NCI-H187 treated with DMSO at 0.1 percent for 48 hours (cell line): ENCODE measurements at places on chromosomes 6 and 20.

DNA sequence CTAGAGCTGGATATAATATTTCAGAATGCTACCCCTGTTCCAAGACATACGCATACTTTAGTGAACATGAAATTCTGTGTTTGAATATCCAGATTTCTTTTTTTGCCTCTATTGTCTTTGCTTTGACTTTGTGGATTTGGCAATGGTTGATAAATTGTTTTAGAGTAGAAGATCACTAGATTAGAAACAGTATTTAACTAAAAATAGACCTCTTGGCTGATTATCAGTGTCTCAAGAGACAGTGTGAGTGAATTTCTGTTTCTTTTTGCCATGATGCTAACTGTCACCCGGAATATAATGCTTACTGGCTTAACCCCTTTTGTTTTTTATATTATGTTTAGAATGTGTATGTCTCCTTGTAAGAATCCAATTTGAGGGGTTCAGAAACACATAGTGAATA lies 102.5 kb downstream of the PLCB1 start:
- no peak for DNase-seq

DNA sequence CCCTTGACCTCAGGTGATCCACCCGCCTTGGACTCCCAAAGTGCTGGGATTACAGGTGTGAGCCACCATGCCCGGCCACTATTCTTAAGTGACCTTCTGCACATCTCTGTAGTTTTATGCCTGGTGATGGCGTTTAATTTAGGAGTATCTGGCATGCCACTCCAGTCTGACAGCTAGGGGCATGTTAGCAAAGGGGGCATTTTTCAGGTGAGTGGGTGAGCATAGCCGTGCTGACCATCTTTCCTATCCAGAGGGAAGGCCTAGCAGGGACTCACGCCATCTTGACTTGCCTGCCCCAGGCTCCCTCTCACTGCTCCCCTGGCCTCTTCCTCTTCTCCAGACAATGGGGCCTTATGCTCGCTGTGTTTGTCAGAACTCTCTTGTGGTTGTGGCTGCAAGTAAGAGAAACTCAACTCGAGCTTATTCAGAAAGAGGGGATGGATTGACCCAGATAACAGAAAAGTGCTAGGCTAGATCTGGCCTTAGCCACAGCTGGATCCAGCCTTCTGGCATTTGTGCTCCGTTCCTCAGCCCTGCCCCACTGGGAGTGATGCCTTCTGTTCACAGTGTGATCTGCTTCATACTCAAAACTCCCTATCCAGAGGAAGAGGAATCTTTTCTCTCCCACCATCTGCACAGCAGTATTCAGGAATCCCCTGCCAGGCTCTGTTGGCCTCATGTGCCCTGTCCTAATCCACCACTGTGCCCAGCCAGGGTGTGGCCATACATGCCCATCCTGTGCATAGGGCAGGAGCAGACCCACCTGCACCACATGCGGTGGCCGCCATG lies 174.5 kb upstream of the AKAP12 start:
- no peak for DNase-seq

GRCh38 chr20:53138454-53139262 lies 166.5 kb downstream of the TSHZ2 start:
- no peak for DNase-seq

DNA sequence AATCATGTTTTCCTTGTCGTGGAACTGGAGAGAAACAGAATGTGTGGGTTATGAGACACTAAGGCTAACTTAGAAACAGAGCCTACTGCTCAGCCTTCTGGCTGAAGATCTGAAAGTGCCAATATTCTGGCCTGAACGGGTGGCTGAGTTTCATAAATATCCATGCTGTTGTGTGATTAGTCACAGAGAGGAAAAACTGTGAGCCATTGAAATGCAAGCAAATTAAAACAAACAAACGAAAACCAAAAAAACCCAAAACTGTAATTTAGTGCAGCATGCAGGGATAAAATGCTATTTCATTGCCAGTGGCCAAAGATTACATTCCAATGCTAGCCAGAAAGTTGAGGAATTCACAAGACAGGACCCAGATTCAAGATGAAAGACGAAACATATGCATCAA lies 315.1 kb downstream of the UBE3D start:
- DNase-seq = no peak

DNA sequence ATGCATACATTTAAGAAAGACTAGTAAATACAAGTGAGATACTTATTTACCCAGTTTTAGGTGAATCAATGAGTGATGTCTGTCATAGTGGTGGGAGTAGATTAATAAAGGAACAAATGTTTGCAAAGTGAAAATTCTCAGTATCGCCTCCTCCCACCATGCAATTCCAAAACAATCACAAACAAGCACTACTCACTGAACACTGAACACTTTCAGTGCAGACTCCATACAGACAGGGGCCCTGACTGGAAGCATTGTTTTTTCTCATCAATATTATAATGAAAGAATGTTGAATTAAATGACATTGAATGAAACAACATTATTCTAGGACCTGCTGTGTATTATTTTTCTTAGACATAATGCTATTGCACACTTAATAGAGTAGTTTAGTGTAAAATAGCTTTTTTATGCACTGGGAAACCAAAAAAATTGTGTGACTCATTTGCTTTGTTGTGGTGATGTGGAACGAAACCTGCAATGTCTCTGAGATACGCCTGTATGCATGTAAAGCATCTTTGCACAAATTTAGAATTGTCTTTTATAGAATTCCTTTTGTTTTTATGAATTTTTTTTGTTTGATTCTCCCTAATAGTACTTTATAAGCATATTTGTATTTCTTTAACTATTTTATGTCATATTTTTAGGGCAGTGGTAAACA lies 317.5 kb downstream of the UTRN start:
- DNase-seq = no peak

DNA sequence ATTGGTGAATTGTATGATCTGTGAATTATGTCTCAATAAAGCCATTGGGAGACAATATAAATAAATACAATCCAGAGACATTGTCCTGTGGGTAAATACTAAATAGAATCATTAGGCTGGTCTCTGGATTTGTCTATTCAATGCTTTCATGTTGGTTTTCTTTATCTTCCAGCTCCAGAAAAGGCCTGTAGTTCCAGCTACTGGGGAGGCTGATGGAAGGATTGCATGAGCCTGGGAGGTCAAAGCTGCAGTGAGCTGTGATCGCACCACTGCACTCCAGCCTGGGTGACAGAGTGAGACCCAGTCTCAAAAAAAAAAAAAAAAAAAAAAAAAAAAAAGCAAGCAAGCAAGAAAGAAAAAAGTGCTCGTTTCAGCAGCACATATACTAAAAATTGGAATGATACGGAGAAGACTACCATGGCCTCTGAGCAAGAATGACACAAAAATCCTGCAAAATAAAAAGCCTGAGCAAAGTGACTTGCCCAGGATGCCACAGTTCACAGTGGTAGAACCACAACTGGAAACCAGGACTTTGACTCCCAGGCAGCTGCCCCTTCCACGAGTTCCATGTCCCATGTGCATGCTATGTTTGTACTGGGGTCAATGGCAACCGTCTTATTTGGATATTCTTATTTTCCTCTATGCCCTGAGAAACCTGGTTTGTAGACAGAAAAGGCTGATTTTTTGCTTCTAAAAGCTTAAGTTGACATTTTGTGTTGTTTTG lies 33.6 kb upstream of the GMPR start:
- DNase-seq = no peak
